ENCODE measurements at places on chromosomes 6 and 20.

DNA sequence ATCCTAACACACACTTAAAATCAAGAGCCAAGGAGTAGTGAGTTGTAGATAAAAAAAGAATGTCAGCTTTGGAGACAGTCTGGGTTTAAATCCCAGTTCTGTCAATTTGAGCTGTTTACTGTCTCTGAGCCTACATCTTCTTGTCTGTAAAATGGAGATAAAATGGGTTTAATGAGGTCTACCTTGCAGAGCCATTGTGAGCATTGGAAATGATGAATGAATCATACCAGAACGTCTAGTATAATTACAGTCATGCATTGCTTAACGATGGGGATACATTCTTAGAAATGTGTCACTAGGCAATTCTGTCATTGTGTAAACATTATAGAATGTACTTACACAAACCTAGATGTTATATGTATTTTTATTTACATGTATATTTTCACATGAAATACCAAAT lies 17.6 kb upstream of the SGK2 start:
- DNase-seq = no peak

DNA sequence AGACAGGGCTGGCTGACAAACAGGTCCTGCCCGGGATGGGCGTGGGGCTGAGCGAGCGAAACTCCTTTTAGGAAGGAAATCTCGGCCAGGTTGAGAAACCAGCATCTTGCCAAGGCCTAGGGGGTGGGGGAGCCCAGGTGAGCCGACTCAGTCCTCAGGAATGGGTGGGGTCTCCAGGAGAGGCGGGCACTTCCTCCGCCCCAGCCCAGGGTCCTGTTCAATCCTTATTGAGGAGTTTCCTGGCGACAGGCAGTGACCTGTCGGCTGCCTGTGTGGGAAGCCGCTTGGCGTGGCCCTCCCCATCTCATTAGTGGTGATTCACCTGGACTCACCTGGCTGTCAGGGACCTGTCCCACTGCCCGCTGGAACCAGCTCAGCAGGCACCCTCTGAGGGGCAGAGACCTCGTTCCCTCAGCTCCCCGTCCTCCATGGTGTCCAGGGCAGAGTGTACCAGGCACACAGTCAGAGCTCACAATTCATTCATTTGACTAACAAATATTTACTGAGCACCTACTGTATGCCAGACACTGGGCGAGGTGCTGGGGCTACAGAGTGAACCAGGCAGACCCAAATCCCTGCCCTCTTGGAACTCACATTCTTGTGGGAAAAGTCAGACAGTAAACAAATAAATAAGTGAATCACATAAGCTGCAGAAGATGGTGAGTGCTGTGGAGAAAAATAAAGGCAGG lies 51.1 kb downstream of the FGD2 start:
- DNase-seq = peak; percentile 39

DNA sequence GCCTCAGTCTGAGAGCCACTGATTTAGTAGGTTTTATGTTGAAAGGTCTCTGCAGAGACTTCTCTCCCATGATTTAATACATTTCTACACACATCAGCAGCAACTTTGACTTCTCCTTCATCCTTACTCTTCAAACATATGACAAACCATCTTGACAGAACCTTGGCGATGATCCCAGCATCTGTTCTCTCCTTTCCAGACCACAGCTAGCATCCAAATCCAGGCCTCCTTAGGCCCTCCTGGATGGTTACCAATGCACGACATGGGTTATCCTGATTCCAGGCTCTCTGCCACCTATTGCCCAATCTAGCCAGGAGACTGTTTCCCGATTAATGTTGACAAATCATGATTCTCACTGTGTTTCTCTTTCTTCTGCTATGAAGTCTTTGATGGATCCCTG lies 16.8 kb downstream of the LAMA4 start:
- no peak for DNase-seq

DNA sequence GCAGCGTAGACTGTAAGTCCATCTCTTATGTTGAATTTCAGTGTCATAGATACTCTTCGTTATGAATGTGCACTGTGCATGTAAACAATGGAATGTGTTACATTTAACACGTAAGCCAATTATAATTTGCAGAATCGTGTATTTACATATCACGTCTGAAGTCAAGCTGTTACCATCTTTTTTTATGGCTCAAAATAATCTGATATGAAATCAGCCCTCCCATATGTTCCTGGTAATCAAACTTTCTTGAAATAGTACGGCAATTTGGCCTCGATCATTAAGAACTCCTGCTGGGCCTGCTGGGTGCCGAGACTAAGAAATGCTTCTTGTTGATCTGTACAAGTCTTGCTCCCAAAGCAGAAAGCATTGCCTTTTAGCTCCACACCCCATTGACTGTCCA lies 89.6 kb upstream of the DOK5 start:
- no peak for DNase-seq

- no peak for DNase-seq
These were observed 36.2 kb downstream of the ZBTB9 start for GRCh38 chr6:33490621-33491020.

DNA sequence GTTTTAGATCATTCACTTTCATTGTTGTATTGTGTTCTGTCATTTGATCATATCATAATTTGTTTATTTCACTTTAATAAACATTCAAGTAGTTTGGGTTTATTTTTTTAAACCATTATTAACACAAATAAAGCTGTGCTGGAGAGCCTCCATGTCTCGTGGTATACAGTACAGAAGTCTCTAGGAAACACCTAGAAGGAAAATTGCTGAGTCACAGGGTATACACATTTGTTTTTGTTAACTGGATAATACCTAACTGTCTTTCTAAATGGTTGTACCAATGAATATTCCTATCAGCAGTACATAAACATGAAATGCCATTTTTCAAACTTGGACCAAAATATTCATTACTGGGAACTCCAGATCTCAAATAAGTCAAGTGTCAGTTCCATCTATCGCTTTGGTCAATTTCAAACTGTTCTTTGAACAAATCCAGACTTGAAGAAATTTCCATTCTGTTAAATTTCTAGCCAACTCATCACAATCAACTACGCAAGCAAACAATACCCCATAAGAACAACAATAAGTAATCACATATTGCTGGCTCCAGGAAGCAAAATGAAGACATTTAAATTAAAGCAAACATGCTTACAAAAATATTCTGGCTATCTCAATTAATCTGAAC lies 138.1 kb downstream of the ATXN1 start:
- no peak for DNase-seq

DNA sequence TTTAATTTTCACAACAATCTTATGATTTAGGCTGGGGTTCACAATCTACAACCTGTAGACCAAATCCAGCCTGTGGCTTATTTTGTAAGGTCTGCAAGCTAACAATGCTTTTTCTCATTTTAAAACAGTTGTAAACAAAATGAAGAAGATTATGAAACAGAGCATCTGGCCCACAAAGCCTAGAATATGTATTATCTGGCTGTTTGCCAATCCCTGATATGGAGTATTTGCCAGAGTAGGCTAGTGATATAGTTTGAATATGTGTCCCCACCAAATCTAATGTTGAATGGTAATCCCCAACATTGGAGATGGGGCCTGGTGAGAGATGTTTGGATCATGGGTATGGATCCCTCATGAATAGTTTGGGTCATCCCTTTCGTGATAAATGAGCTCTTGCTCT lies 201.8 kb downstream of the DHX35 start:
- no peak for DNase-seq

GRCh38 chr6:131414956-131415355 lies 158.1 kb upstream of the ARG1 start:
- no peak for DNase-seq

DNA sequence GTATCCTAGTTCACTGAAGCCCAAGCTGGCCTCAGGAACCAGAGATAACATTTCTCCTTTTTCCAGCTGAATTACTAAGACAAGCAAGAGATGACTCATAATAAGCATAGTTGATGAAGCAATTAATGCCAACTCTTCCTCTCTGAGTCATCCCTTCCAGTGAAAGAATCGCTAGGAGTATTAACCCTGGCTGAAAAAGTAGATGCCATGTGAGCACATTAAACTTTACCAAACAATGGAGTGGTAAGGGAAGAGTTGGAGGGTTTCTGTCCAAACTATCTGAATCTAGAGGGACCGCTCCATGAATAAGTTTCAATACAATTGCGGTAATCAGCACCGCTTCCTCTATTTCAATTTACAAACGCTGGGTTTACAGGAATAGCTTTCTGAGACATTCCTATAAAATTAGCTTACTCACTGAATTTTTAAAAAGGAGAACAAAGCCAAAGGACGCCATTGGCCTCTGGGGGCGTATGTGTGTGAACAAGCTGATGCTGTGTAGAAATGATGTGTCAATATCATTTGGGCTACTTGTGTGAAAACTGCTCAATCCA lies 48.3 kb downstream of the ATXN1 start:
- peak; percentile 70 for DNase-seq

GRCh38 chr6:166152660-166153059 lies 15.0 kb downstream of the TBXT start:
- no peak for DNase-seq

DNA sequence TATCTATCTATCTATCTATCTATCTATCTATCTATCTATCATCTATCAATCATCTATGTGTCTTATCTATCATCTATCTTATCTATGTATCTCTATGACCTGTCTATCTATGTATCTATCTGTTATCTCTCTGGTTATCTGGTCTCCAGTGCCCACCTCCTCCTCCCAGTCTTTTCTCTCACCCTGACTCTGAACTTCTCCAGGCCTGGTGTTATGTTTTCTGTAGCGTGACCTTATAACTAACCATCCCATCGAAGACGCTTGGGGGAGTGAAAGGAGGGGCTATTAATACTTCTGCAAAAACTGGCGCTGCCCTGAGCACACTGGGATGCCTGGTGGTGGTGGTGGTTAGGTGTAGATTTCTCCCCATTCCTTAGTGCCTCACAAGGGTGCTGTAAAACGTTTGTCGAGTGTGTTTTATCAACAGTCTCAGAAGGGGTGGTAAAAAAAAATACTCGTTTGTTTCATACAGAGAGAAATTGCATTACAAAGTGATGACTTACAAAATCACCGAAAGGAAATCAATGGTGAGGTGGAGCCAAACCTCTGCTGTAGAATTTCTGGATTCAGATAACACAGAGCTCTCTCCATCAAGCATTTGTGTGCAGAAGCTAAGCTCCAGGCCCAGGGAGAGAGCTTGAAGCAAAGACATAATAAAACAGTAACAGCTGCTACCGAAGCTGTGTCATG lies 156.2 kb downstream of the BCAS1 start:
- DNase-seq = no peak

GRCh38 chr6:48067886-48068277 lies 43.1 kb downstream of the PTCHD4 start:
- no peak for DNase-seq

GRCh38 chr20:37971561-37972127 lies 61.6 kb downstream of the TTI1 start:
- no peak for DNase-seq

- DNase-seq = peak; percentile 8
These were observed 248.5 kb downstream of the BTBD9 start for GRCh38 chr6:38391206-38391605.

- no peak for DNase-seq
These were observed 21.6 kb upstream of the TNFAIP3 start for GRCh38 chr6:137845460-137845859.

DNA sequence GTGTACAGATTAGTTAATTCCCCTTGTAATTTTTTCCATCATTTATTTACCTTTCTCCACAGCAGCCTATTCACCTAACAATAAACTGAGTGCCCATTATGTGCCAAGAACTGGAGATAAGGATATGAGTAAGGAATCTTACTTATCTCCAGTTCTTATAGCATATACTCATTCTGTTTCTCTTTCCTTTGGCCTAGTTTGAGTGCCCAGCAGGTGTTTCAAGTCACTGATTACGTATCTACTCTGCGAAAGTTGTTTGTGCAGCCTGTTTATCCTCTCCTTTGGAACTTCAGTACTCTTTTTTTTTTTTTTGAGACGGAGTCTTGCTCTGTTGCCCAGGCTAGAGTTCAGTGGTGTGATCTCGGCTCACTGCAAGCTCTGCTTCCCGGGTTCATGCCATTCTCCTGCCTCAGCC lies 17.3 kb upstream of the POU5F1 start:
- DNase-seq = no peak

GRCh38 chr20:36988494-36988966 lies 37.0 kb upstream of the SAMHD1 start:
- DNase-seq = no peak

- DNase-seq = no peak
These were observed 30.0 kb downstream of the TFEB start for GRCh38 chr6:41705311-41705995.

DNA sequence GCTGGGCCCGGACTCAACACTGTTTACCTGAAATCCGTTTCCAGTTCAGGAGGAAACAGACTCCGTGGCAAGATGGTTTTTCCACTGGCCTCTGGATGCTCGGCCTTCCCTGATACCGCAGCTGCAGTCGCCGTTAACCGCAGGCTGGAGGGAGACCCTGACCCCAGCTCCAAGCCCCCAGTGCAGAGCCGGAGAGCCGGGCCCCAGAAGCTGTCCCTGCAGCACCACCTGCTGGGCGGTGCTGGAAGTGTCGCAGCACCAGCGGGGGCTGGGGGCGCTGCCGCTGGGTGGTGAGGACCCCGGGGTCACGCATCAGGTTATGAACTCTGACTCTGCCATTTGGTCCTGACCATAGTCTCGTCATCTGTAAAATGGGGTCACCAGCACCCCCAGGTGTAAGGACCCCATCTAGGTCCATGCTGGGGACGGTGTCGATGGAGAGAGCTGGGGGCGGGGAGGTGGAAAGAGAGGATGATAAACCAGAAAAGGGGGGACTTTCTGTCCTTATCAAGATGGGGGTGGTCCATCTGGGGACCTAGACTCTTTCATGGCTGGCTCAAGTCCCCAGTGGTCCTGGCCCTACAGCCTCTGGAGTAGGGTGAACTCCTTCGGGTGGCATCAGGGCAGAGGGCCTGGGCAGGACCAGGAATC lies 20.8 kb upstream of the CHRNA4 start:
- peak; percentile 45 for DNase-seq

DNA sequence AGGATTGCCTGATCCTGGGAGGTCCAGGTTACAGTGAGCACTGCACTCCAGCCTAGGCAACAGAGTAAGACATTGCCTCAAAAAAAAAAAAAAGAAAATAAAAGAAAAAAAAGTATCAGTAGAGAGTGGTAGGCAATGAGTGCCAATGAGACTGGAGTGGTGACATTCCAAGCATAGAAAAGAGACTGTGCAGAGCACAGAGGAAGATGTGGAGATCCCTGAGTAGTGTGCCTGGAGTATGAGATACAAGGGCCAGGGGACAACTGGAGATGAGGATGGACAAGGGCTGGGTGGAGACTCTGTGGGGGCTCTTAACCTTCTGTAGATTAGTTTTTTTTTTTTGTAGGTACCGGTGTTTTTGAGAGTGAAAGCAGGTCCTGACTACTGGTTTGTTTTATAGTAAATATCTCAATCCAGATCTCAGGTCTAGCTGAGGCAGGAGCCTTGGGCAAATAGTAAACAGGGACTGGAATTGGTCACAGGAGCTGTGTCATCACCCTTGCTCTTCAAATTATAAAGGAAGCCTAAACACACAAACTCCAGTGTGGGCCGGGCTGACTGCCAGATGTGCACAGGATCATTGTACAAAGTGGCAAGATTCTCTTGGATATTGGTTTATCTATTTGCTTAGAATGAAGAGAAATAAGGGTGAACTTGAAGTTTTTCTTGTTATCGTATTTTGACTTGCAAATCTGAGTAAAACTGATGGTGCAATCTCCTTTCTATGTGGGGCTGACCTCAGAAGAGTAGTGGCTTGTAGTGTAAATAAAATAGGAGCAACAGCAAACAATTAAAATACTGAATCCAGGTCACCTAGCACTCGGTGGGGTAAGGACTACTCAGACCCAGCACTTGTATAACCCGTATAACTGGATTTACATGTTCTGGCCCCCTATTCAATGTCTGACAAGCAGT lies 144.9 kb downstream of the SOX4 start:
- no peak for DNase-seq
